Osteocyte (in vitro differentiated cells): ENCODE measurements at places on chromosomes 2 and 18. TPM values are rescaled to one million over a fixed set of nuclear protein-coding genes. Genes with fewer than 3 reads are reported as not detected.

GRCh38 chr2:11750422-11750821 lies 4.0 kb downstream of the LPIN1 start:
- no peak overlapping the region for H3K27ac ChIP-seq
- H3K4me3 ChIP-seq: no peak overlapping the region
- no peaks in the 10 kb centered on the region for H3K36me3 ChIP-seq
- H3K27me3 ChIP-seq: no peaks in the 10 kb centered on the region
- H3K4me1 ChIP-seq: peaks cover 58% of the 10 kb centered on the region
- no peak for DNase-seq

DNA sequence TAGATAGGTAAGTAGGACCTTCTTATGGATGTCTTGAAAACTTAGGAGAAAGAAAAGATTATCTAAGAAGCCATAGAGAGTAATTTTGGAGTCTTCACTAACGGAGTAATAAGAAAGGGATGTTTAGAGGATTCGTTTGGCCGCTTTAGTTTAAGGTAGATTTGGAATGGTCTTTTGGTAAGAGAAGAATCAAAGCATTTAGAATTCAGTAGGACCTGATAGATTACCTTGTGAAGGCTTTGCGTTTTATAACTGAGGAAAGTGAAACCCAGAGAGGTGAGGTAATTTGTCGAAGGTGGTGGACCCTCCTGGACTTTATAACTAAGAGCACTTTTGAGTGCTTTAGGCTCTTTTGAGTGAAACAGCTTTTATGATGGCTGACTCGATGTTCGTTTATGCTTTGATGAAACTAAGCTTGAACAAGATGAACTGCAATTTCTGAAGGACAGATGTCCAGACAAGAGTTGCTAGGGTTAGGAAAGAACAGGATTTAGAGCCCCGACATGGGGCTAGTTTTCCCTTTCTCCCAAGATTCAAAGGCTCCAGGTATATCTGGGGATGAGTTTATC lies 1.3 kb downstream of the MYL12B start:
- peaks cover 66% of the 10 kb centered on the region for H3K4me1 ChIP-seq
- no peaks in the 10 kb centered on the region for H3K27me3 ChIP-seq
- peak overlapping the region; percentile 91 for H3K4me3 ChIP-seq
- peak overlapping the region; percentile 83 for H3K27ac ChIP-seq
- DNase-seq: no peak

DNA sequence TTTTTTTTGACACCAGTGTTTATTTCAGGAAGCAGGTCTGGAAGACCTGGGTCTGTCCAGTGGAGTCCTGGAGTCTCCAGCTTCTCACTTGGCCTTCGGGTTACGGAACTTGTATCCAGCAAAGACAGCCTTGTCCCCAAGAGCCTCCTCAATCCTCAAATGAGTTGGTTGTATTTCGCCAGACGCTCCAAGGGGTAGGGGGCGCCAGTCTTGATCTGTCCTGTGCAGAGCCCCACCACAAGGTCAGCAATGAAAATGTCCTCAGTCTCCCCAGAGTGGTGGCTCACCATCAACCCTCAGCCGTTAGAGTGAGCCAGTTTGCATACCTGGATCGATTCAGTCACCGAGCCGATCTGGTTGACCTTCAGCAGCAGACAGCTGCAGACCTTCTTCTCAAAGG lies 21.9 kb downstream of the ASXL2 start:
- peaks cover 17% of the 10 kb centered on the region for H3K4me1 ChIP-seq
- H3K27ac ChIP-seq: no peak overlapping the region
- peaks cover 3% of the 10 kb centered on the region for H3K36me3 ChIP-seq
- no peaks in the 10 kb centered on the region for H3K27me3 ChIP-seq
- DNase-seq: no peak
- H3K4me3 ChIP-seq: no peak overlapping the region

DNA sequence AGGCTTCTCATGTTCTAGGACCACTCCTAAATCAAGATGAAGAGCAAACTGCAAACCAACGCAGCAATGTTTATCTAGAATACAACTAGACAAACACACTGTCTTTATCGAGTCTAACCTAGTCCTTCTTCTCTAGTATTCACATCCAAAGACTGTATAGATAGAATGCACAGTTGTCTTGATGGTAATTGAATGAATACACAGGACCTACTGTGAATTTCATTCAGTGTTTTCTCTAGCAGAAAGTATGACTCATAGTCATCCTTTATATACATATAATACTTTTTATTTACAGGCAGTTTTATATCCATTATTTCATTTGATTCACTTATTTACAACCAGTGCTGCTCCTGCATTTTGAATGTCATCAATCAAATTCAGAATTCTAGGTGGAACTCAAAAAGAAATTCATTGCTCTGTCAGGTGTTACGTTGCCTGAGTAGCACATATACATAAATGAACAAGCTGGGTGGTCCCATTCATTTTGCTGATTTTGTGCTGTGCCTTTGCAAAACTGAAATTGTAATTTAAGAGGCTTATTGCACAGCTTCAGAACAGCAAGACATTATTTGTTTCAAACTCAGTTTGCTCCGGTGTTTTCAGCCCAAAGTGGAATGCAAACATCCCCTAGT lies 374.8 kb downstream of the EPHA4 start:
- no peaks in the 10 kb centered on the region for H3K36me3 ChIP-seq
- H3K27me3 ChIP-seq: peaks cover 7% of the 10 kb centered on the region
- no peaks in the 10 kb centered on the region for H3K4me1 ChIP-seq
- no peak overlapping the region for H3K4me3 ChIP-seq
- no peak overlapping the region for H3K27ac ChIP-seq
- DNase-seq: no peak

The LYG1 gene
- 1.1 and 1.8 TPM in 2 replicates for total RNA-seq

The GLB1L gene
- total RNA-seq: 8.8 and 9.6 TPM in 2 replicates
